ENCODE measurements at places on chromosomes 16 and 17.
A peak's percentile ranks its signal among the peaks of the same experiment; 100 is the strongest.

- no peak for DNase-seq
Observed at GRCh38 chr16:64098451-64098850, 1023.4 kb downstream of the CDH11 start.

GRCh38 chr16:31700530-31701388, 172.8 kb upstream of the ZNF267 start:
- peak; percentile 92 for DNase-seq

GRCh38 chr16:74743668-74744299, 30.8 kb downstream of the FA2H start:
- DNase-seq: no peak

GRCh38 chr17:72890711-72891110, 201.8 kb downstream of the SLC39A11 start:
- no peak for DNase-seq

DNA sequence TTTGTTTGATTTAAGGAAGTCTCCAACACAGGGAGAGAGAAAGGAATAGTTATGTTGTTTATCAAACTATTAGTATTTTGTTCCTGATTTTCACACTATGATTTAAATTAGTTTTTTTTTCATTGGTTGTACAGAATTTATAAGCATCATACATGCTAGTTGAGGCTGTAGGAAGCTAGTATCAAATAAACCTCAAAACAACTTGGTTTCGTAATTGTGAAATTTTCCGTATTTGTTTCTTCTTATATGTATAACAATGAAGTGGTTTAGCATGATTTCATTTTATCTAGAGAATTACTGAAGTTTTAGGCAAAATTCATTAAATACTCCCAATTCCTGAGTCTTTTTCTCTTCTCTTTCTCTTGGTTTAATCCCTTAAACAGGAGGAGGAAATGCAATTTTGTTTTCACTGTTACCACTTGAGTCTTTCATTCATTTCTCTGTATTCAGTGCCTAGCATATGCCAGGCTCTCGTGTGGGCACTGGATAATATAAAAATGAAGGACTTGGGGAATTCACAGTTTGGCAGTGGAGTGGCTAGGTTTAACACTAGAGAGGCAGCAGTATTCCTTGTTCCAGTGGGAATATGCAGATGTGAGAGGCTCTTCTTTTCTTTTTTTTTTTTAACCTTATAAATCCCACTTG, 1.8 kb downstream of the CYLD start:
- no peak for DNase-seq

GRCh38 chr16:50696575-50697420, 3.4 kb downstream of the NOD2 start:
- no peak for DNase-seq

DNA sequence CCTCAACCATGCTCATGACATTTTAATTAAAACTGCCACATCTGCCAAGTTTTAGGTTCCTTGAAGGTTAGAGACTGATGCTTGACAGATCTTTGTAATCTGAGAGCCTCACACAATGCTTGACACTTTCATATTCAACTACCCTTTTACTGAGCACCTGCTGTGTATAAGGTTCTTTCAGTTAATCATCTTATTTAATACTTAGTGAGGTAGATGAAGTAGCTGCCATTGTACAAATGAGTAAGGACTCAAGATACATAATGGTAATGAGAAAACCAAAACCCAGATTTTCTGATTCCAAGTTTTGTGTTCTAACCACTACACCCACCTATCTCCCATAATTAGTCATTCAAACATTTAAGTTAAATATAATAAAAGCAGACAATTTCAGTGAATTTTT, 35.4 kb upstream of the ARL6IP1 start:
- no peak for DNase-seq

DNA sequence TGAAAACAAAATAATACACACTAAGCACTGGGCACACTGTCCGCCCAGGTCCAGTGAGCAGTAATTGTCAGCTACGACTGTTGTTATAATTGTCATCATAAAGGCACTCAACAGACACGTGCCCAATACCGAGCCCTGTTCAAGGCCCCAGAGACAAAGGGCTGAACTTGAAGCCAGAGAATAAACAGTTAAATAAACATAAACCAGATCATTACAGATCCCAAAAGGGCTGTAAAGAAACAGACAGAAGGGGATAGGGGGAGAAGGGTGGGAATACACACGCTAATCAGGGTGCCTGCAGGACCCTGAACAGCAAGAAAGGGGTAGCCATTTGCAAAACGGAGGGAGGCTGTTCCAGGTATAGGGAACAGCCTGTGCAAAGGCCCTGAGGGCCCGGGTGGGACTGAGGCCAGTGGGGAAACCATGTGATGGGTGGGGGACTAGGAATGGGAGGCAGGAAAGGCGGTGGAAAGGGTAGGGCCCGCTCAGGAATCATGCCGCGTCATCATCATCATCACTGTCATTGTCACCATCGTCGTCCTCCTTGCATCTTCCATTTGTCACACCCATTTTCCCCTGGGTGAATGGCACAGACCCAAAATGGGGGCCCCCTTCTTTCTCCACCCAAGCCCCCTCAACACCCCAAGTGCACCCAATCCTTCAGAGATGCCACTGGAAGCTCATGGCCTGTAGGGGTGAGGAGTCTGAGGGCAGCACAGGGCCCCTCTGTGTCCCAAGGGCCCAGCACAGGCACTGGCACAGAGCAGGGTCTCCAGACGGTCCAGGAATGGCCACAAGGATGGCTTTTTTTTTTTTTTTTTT, 6.3 kb downstream of the CARHSP1 start:
- no peak for DNase-seq

DNA sequence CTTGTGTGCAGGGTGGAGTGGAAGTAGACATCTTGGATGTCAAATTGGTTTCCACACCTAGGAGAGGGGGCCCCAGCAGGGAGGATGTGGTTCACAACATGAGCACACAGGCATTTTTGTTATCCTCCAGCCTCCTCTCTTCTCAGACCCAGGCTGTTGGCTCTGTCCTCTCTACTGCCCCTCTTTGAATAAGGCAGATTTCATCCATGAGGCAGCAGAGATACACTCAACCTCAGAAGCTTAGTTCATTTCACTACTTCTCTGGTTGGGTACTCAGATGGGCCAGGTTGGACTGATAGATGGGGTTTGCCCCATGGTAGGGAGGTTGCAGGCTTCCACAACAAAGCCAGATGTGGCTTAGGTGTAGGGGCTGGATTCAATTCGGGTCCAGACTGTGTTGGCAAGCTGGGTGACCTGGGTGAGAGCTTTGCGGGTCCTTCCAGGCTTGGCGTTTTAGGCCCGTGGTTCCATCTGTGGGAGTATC, 22.2 kb upstream of the NFATC3 start:
- DNase-seq: peak; percentile 51

- peak; percentile 67 for DNase-seq
Observed at GRCh38 chr17:4004517-4005295, 40.5 kb upstream of the ATP2A3 start.

- DNase-seq: no peak
Observed at GRCh38 chr17:75403131-75403530, 2.3 kb downstream of the GRB2 start.

GRCh38 chr17:13176436-13176835, 158.6 kb upstream of the ELAC2 start:
- no peak for DNase-seq

DNA sequence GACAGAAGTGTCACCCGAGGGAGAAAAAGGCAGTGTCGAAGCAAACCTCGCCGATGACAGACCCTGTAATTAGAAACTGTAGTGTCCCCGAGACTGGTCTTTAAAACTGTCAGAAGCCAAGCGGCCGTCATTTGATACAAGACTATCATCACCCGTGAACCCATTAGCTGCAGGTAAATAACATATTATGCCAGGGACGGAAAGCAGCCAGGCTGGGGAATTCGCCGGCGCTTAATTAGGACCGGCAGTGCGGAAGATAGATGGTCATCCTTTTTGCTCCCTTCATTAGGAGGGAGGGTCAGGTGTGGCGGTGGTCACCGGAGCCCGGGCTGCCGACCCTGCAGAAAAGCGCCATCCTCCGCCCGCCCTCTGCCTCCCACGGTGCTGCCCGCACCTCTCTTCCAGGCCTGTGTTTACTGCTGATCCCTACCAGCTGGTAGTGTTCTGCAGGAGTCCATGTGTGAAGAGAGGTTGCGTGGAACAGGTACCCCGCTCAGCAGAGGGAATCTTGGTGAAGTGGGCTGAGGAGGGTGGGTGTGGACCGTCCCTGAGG, 109.4 kb upstream of the GSE1 start:
- no peak for DNase-seq

DNA sequence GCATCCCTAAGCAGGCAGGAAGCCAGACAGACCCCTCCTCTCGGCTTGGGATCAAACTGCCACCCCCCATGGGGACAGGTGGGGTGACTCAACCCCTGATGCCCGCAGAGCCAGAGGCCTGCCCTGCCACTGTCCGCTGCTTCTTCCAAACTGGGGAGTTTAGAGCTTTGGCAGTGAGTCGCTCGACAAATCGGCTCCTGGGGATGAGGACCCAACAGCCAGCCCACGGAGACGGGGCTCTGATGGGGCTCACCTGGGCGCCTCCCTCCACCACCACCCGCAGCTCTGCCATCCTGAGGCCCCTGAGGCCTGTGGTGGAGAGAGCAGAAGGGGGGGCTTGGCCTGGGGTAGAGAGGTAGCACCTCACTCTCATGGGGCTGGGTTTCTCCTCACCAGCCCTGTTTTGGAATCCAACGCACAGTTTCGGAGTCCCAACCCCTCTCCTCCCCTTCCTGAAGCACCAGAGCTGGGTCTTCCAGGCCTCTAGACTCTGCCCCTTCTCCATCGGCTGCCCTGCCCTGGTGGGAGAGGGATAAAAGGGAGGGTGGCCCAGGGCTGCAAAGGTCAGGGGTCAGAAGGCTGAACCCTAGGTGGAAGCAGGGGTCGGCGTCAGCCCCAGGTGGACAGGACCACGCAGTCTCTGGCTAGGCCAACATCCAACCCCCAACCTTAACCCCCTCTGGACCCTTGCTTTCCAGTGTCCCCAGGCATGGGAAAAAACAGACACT, 5.8 kb downstream of the PRSS22 start:
- no peak for DNase-seq

DNA sequence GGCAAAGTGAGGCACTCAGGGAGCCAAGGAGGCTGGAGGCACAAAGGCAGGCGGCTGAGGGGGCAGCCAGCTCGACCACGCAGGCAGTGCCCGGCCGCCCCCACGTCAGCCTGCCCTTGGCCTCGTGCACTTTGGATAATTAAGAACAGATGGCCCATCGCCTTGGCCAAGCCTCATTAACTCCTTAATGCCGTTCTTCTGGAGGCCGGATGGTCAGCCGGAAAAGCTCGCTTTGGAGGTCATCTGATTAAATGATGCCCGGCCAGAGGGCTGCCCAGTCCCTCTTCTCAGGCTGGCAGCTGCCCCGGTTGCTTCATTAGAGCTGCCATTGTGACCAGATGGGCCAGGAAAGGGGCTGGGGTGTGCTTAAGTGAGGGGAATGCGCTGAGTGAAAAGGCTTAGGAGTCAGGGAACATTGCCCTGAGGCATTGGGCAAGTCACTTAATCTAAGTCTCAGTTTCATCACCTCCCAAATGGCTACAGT, 364.0 kb downstream of the NPIPA8 start:
- no peak for DNase-seq

GRCh38 chr17:9346296-9346926, 229.2 kb downstream of the STX8 start:
- no peak for DNase-seq

- no peak for DNase-seq
Observed at GRCh38 chr17:17626151-17626805, 34.8 kb upstream of the PEMT start.

DNA sequence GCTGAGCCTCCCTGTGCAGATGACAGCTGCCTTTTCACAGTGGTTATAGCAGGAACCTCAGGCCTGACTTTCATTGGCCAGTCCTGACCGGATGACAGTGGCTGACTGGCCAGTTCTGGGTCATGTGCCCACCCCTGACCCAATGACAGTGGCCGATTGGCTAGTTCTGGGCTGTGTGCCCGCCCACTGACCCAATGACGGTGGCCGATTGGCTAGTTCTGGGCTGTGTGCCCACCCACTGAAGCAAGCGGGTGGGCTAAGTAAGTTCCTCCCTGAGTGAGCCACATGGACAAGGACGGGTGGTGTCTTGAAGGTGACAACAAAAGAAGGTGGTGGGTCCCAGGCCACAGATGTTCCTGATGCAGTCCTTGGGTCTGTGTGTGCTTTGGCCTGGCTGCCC, 9.5 kb downstream of the DEF8 start:
- no peak for DNase-seq

DNA sequence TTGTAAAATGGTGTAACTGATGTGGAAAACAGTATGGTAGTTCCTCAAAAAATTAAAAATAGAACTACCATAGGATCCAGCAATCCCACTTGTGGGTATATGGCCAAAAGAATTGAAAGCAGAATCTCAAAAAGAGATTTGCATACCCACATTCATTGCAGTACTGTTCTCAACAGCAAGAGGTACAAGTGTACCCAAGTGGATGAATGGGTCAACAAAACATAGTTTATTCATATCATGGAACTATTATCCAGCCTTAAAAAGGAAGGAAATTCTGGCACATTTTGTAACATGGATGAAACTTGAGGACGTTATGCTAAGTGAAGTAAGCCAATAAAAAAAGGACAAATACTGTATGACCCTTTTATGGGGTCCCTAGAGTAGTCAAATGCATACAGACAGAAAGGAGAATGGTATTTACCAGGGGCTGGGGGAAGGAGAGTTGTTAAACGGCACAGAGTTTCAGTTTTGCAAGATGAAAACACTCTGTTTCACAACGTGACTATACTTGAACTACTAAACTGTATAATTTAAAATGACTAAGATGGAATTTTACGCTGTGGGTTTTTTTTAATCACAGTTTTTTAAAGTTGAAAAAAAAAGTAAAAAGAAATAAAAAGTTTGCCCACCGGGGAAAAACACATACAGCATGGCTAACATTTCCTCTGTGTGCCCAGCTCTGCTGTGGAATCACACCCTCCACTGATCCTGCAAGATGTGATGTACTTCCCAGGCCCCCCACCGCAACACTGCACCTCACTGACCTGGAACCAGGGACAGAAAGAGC, 6.1 kb downstream of the TVP23A start:
- no peak for DNase-seq

DNA sequence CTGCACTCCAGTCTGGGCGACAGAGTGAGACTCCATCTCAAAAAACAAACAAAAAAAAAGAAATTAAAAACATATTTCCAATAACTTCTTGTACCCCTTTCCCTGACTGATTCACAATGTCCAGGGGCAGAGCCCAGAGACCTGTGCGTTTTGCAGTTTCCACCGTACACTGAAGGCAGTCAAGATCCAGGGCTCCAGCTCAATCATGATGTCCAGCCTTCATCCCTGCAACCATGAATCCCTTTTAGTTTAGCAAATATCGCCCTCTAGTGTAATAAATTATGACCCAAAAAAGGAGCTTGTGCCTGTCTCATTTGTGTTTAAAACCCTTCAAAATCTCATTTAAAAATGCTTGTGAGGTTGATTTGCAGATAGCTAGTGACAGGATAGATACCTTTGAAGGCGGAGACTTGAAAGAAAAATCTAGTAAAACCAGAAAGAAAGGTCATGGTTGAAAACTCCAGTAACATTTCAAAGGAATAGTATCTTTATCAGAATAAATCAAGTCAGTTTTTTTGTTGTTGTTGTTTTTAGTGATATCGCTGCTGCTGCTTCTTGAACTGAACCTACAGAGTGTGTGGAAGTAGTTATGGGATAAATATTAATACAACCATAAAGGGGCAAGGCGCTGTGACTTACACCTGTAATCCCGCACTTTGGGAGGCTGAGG, 3.7 kb upstream of the ERN1 start:
- DNase-seq: no peak
